ENCODE measurements at places on chromosomes 7 and 10. TPM values are rescaled to one million over a fixed set of nuclear protein-coding genes. Genes with fewer than 3 reads are reported as not detected.

- DNase-seq: no peak
These were observed 30.7 kb downstream of the TECTB start for GRCh38 chr10:112313911-112314310.

GRCh38 chr7:47036909-47037308 lies 545.0 kb downstream of the TNS3 start:
- no peak for DNase-seq

Gene PHYHIPL
- 0.19 TPM for total RNA-seq

Gene CLIP2
- total RNA-seq: 35.7 TPM

Gene RBM48
- 9.8 TPM for total RNA-seq

DNA sequence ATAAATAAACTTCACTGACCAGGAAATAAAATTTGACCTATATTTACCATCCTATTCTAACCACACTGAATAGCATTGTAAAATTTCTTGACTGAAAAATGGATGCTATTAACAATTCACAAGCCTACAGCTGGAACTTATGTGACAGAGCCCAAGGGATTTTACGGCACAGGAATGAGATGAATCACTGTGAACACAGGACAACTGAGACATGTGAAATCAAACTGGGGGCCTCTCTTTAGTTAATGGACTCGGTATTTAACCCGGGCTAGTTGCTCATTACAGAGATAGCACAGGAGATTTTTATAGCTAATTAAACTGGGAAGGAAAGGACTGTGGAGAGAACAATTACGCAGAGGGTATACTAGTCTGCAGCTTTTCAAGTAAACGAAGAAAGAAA lies 100.6 kb downstream of the MICU1 start:
- DNase-seq: no peak
